HT1080 (cell line): ENCODE measurements at places on chromosomes 5 and 9.

- DNase-seq, result no peak
Observed at GRCh38 chr9:127920794-127921193, 4.0 kb upstream of the ST6GALNAC4 start.

- peak; percentile 32 for DNase-seq
Observed at GRCh38 chr5:129541648-129542251, 81.7 kb downstream of the ADAMTS19 start.

- peak; percentile 37 for DNase-seq
Observed at GRCh38 chr9:91898451-91899218, 51.4 kb downstream of the ROR2 start.

DNA sequence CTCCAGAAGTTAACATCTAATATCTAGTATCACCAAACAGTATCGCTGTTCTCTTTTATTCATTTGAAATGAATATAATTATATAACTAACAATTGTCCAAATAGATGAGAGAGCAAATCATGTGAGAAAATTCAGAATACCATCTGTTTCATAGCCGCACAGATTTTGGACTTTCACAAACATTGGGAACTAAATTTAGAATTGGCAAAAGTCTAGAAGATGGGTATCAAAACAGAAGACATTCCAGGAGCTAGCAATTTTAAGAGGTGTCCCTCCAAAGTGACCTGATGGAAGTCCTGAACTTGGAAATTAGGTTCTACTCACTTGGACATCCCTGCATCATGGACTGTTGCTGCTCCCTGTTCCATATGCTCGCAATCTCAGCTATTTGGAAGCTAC is 57.0 kb upstream of the FSD1L start:
- DNase-seq, result no peak

GRCh38 chr5:133853646-133854365 is 114.6 kb downstream of the C5orf15 start:
- no peak for DNase-seq

DNA sequence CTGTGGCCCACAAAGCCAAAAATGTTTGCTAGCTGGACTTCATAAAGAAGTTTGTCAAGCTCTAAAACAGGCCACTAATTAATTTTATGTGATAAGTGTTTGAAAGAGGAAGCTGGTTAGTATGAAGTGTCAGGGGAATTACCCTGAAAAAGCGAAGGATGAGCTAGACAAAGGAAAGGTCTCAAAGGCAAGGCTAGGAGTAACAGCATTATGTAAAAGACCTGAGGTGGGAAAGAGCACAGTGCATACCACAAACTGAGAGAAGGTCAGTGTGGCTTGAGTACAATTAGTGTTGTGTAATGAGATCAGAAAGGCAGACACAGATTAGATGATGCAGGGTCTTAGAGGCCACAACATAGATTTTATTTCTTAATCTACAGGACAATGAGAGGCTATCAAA is 29.6 kb downstream of the RC3H2 start:
- no peak for DNase-seq

- DNase-seq, result no peak
Observed at GRCh38 chr5:157584628-157585027, 9.1 kb upstream of the ADAM19 start.

- no peak for DNase-seq
Observed at GRCh38 chr9:137049544-137050449, 3.8 kb upstream of the NPDC1 start.

DNA sequence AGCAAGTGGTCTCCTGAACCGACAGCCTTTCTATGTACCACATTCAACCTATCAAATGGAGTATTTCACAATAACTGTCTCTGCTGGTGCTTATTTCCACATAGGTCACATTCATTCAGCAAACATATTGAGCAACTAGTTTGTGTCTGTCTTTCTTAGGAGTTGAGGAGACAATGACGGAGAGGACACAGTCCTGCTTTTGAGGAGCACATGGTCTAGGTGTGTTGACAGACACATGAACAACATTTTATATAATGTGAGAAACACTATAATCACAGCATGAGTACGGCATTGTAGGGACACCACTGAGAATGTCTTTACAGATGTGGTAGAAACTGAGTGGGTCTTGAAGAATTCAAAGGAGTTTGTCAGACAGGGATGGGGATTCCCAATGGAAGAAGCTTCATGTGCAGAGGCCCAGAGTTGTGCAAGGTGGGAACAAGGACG is 28.5 kb downstream of the NFIL3 start:
- DNase-seq, result peak; percentile 36

- peak; percentile 51 for DNase-seq
Observed at GRCh38 chr9:91775011-91775707, 174.9 kb downstream of the ROR2 start.

GRCh38 chr5:142016556-142016955 is 3.7 kb upstream of the GNPDA1 start:
- DNase-seq, result no peak

DNA sequence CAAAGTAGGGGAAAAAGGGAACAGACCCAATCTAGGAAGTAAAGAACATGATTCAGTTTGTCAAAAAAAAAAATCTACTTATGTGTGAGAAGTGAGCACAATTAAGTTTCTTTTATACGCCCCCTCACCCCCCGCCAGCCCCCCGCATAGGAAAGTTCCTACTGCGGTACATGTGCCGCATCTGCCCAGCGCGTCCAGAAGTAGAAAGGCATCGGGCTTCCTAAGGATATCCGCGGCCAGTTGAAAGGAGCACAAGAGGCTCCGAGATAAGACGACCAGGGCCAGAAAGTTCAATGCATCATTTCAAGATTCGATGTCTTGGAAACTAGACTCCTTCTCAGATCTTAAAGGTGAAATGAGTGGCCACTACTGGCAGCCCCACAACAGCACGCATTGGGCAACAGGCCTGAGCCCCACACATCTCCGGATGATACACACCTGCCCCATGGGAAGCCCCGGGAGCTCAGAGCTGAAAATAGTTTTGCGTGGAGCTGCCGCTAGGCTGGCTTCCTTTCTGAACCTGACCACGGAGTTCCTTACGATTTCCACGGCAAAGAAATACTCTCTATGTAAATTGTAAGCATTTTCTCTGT is 203.9 kb downstream of the RAB3C start:
- no peak for DNase-seq

- no peak for DNase-seq
Observed at GRCh38 chr9:93634311-93635185, 58.2 kb downstream of the PHF2 start.

DNA sequence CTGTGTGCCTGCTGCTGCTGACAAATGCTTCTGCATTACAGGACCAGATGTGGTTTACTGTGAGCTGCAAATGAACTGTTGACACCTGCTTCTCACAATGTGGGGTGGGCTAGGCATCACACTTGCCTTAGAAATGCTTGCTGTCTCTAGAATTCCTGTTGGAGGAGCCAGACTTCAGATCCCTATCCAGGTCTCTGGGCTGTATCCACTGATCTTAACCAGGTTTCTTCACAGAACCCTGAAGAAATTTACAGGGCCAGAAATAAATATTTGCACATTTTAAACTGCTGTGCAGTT is 255.4 kb downstream of the FAM114A2 start:
- no peak for DNase-seq

- DNase-seq, result peak; percentile 15
Observed at GRCh38 chr5:125227333-125228095, 481.1 kb upstream of the ZNF608 start.

- DNase-seq, result no peak
Observed at GRCh38 chr5:175472378-175472777, 6.0 kb upstream of the SFXN1 start.

GRCh38 chr5:4947893-4948536 is 192.1 kb upstream of the ADAMTS16 start:
- no peak for DNase-seq

DNA sequence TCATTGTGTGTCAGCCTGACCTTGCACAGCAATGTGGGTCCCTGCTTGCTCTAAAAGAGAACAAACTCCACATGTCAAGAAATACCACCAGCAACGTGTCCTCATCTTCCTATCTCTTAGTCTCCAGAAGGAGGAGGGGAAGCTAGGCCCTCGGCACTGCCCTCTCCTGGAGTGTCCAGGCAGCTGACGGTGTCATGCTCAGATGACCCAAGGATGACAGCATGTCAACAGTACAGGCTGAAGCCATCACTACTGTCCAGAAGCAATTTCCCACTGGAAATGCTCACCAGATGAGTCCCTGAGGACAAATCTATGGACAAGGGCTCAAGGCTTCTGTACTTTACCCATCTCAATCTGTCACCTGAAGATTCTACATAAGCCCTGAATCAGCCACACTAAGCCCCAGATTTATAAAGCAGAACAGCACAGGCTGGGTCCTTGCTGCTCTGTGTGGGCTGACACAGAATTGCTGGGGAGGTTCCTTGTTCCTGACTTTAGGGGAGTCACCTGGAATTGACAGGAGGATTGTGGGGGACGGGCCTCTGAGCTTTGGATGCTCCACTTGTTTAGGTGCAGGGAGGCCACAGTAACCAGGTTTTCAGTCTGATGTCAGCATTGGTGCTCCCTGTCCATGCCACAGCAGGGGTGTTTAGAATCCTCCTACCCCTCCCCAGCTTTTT is 210.2 kb downstream of the DAB2IP start:
- peak; percentile 15 for DNase-seq

DNA sequence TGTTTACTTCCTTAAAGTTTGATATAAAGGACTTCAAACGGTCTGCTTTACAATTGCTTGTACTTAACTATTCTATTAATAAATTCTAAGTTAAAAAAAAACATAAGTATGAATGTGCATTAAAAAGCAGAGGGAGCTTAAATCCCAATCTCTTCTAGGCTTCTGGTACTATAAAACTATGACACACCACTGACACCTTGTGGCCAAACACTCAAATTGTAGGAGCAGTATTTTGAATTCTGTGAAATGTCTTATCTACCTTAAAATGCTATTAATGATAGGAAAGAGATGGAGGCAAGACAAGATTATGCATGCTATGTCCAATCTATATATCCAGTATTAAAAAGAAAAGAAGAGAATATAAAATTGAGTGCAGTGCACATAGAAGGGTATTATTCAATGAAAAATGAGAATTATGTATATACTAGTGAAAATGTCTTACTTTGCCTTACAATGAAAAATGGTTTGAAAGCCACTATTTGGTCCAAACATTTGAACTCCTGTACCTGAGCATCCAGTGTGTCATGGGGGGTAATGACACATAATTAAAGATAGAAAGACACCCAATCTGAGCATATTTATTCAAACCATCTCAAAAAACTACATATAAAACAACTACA is 87.6 kb downstream of the ERP44 start:
- peak; percentile 48 for DNase-seq

- DNase-seq, result no peak
Observed at GRCh38 chr9:131697097-131697496, 42.8 kb downstream of the RAPGEF1 start.
